ENCODE measurements at places on chromosomes 5 and 9. TPM values are rescaled to one million over a fixed set of nuclear protein-coding genes. Genes with fewer than 3 reads are reported as not detected.
A peak's percentile ranks its signal among the peaks of the same experiment; 100 is the strongest.

Gene PLAC8L1
- 0.97 TPM for total RNA-seq

Gene MORN5
- total RNA-seq, result not detected

Gene ADAMTS6
- total RNA-seq, result 20.0 TPM

Gene COL23A1
- total RNA-seq, result 0.15 TPM

Gene EQTN
- total RNA-seq, result not detected

DNA sequence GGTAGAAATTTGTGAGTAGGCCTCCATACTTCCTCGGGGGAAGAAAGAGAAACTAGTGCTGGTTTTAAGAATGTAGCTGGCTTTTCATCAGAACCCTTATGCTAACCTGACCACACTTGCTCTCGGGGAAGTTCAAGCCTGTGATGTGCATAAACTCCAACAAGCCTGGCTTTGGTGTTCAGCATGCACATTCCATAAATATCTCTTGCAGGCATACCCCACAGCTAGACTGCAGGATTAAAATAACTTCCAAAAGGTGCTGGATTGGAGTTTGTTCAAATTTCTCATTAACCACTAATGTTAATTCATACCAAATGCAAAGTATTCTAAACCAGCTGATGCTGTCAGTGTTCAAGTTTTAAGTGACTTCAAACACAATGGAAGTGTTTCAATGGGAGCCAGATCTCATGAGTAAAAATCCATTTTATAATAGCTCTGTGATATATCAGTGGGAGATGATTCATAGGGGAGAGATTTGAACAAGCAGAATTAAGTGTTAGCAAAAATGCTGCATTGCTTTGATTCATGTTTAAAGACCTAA, 79.4 kb downstream of the NPR3 start:
- H3K27ac ChIP-seq, result peak overlapping the region; percentile 1
- peak overlapping the region; percentile 6 for H3K4me3 ChIP-seq
- H3K27me3 ChIP-seq, result no peaks in the 10 kb centered on the region
- no peak for DNase-seq

- H3K4me1 ChIP-seq, result peaks cover 3% of the 10 kb centered on the region
- no peak overlapping the region for H3K4me3 ChIP-seq
- H3K27me3 ChIP-seq, result no peaks in the 10 kb centered on the region
- no peak overlapping the region for H3K27ac ChIP-seq
- DNase-seq, result no peak
Observed at GRCh38 chr5:57277085-57277484, 103.2 kb downstream of the GPBP1 start.

DNA sequence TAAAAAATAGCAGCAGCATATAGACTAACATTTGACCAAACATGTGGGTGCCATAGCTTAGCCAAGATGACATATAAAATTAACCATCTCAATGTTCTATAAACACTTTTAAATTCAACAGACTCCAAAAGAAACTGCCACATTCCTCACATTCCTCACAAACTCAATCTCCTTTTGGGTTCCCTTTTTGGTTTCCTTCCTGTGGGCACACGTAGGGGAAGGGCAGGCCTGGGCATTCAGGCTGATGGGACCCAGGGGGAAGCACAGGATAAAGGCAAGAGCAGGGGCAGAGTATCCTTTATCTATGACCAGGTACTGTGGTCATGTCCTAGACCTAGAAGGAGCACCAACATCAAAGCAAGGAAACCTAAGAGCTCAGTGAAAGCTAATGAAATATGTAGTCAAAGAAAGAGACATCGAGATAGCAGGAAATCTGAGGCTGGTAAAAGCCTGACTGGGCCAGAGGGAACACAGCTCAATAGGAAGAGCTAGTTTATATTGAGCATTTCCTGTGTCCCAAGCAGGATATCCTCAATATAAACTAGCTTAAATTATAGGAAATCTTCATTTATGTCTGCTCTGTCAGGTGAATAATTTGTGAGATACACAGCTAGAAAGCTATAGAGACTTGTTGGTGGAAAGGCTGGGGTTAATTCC, 13.6 kb upstream of the ERAP1 start:
- peaks cover 21% of the 10 kb centered on the region for H3K4me1 ChIP-seq
- peak overlapping the region; percentile 68 for H3K27ac ChIP-seq
- no peak for DNase-seq
- no peaks in the 10 kb centered on the region for H3K36me3 ChIP-seq
- no peaks in the 10 kb centered on the region for H3K27me3 ChIP-seq
- no peak overlapping the region for H3K4me3 ChIP-seq

GRCh38 chr9:77125665-77126064, 51.7 kb upstream of the VPS13A start:
- DNase-seq, result no peak
- H3K4me1 ChIP-seq, result no peaks in the 10 kb centered on the region
- peaks cover 48% of the 10 kb centered on the region for H3K27me3 ChIP-seq

- DNase-seq, result no peak
- H3K4me3 ChIP-seq, result no peak overlapping the region
- no peaks in the 10 kb centered on the region for H3K4me1 ChIP-seq
- H3K27me3 ChIP-seq, result peaks cover 15% of the 10 kb centered on the region
- no peak overlapping the region for H3K27ac ChIP-seq
Observed at GRCh38 chr5:151174612-151175101, 17.1 kb upstream of the ANXA6 start.
